Right ventricle myocardium inferior (tissue), 1 donor: ENCODE measurements at places on chromosomes 13 and 19. TPM values are rescaled to one million over a fixed set of nuclear protein-coding genes. Genes with fewer than 3 reads are reported as not detected.

Gene KCNN4
- 0.41 TPM for total RNA-seq

DNA sequence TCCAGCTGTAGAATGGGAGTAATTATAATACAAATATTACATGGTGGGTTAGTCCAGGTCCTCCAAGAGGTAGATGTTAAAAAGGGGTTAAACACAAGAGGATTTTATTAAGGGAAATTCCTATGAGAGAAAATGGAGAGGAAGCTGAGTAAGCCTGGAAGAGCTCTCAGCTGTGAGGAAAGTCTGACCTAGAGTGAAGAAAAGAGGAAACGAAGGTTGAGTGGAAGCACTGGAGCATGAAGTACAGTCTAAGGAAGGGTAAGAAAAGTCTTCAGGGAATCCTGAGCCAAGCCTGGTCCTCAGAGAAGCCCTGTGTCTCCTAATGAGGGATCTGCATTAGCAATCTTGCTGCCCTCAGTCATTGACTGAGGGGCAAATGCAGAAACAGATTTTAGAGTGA is 506.2 kb downstream of the GPC5 start:
- no peak for DNase-seq

DNA sequence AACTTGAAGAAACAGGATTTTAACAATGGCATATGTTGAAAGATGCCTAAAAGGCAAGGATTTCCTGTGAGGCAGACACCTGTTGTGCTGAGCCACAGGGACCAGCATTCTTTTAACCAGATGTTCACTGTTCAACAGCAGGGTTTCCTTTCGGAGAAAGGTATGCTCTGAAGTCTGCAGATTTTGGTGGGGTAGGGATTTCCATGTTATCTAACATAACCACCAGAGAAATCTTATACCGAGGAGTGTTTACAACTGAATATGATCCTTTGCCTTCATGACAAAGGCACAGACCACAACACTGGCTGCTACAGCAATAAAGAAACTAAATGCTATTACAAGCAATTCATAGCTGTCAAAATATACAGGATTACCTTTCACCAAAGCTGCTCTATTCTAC is 48.1 kb downstream of the MPHOSPH8 start:
- DNase-seq: no peak

GRCh38 chr13:106274551-106275203 is 260.8 kb downstream of the EFNB2 start:
- no peak for DNase-seq

DNA sequence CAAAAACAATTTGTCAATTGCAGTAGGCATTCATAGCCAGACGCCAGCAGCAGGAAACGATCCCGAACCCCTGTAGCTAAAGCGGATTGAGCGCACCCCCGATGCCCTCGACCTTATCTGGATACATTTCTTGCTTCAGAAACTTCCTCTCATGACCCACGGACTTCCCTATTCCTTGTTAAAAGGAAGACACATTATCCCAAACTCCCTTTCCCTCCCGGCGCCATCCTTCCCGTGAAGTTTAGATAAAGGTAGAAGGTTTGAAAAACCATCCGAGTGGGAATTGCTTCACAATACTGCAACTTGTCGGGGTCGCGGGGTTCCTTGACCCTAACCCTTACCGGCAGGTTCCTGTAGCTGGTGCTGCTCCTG is 977 bp downstream of the PCDH20 start:
- DNase-seq: no peak

GRCh38 chr19:31947436-31948115 is 397.8 kb upstream of the ZNF507 start:
- DNase-seq: no peak

Gene CLDN10
- 0.35 TPM for total RNA-seq

Gene FGF21
- total RNA-seq: not detected

GRCh38 chr13:34816245-34816884 is 125.7 kb upstream of the NBEA start:
- DNase-seq: no peak

Gene RYR1
- total RNA-seq: 0.81 TPM

GRCh38 chr13:24995225-24995804 is 100.6 kb upstream of the PABPC3 start:
- no peak for DNase-seq

GRCh38 chr19:50531171-50531612 is 17.5 kb upstream of the ASPDH start:
- no peak for DNase-seq

GRCh38 chr13:114045113-114045735 is 71.3 kb upstream of the C13orf46 start:
- no peak for DNase-seq

DNA sequence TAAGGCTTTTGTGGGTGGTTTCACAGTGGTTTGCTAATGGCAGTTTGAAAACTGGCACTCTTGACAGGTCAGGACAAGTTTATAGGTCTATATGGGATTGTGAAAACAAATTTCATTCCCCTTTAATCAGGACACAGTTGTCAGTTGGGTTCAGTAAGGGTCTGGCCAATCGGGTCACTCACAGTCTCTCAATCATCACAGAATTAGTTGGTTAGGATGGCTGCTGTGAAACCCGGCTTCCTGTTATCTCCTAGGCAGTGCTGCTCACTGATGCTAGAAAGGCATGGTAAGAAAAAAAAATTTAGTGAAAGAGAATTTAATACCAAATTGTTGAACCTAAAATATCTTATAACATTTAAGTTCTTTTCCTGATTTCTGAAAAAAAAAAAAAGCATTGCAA is 1730.1 kb downstream of the EFNB2 start:
- no peak for DNase-seq

DNA sequence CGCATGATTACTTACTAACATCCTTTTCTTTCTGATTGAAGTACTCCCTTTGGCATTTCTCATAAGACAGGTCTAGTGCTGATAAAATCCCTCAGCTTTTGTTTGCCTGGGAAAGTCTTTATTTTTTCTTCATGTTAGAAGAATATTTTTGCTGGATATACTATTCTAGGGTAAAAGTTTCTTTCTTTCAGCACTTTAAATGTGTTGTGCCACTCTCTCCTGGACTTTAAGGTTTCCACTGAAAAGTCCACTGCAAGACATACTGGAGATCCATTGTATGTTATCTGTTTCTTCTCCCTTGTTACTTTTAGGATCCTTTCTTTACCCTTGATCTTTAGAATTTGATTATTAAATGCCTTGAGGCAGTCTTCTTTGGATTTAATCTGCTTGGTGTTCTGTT is 796.7 kb downstream of the UQCRFS1 start:
- DNase-seq: no peak

Gene CD33
- 6.5 TPM for total RNA-seq

DNA sequence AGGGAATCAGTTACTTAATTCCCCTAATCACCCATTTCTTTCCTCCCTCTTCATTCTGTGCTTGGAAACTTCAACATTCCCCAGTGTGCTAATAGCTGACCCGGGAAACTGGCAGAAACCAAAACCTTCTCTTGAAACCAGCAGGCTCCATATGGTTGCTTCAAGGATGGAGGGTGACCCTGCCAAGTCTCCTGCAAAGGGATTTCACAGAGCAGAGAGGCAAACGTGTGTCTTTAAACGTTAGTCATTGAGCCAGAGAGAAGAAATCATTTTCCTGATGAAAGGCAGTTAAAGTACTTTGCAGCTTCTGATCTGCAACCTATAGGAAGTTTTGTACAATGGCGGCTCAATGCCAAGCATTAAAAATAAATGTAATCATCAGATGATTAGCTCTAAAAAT is 220.9 kb downstream of the POU4F1 start:
- DNase-seq: peak; percentile 63

DNA sequence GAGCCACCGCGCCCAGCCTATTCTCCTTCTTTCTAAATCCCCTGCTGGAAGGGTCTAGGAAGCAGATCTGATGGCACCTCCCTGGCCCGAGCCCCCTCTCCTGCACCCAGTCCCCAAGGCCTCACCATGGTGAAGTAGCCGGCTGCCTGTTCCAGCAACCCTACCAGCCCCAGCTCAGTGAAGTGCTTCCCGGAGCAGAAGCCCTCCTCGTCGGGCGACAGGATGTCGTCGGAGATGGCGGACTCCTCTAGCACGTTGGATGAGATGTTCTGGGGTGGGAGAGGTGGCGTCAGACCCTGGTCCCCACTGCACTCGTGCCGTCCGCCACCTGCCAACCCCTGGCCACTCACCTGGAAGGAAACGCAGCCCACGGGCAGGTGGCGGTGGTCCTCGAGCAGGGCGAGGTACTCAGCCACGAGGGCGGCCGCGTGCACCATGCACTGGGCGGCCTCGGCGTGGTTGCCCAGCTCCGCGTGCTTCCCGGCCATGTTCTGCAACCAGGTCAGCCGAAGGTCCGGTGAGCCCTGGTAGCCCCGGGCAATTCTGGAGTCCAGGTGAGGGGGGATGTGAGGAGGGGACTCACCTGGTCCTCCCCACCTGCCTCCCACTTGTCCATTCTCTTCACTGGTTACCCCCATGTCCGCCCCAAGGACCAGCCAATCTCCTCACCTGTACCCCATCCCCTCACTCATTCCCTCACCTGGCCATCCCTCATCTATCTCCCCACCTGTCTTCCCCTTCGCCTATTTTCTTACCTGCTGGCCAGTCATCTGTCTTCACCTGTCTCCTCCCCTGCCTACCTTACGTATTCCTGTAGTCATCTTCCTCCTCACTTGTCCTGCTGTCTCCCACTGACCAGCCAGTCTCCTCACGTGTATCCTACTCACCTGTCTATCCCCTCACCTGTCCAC is 11.5 kb upstream of the KANK2 start:
- DNase-seq: peak; percentile 71

DNA sequence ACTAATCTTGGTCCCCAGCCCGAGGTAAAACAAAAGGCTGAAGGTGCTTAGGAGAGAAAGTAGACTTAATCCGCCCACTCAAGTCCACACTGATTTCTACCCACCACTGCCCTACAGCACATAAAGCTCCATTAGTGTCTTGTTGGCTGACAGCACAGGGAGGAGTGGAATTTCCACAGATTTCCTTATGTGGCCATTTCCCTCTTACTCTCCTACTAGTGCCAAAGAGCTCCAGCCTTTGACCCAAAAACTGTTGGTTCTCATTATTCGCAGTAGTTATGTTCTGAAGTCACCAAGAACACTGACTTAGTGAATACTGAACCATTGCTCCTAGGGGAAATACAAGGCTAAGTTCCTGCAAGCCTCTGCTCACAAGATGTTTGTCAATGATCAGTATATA is 61.2 kb downstream of the RAB20 start:
- DNase-seq: no peak

Gene KCNRG
- total RNA-seq: 0.22 TPM

DNA sequence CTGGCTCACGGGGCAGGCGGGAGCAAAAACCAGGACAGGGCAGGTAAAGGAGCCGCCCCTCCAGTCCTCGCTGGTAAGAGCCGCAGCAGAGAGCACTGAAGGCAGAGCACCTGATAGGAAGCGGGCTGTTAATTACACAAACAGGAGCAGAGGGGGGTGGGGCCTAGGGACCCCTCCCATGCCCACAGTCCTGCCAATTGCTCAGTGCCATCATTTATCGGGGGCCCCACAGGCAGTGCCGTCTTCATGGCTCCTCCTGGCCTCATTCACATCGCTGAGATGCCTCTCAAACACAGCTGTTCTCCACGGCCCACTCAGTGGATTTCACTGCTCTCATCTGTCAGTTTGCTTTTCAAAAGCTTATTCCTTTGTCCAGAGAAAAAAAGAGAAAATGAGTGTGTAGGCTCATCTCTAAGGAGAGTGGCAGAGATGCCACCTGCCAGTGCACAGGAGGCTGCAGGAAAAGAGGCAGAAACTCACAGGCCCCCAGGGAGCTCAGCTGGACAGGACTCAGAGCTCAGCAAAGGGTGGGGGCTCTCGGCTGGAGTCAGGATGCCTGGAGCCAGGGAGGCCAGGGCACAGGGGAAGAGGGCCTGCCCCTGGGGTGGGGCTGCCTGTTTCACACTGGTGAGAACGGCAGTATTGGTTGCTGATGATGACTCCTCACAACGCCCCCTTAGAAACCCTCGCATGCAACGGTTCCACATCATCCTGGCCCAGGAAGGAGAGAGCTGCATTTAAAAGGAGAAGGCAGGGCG is 174.6 kb downstream of the COL4A1 start:
- DNase-seq: no peak

GRCh38 chr19:17555929-17556813 is 722 bp downstream of the COLGALT1 start:
- peak; percentile 85 for DNase-seq

Gene NAPA
- total RNA-seq: 119 TPM

DNA sequence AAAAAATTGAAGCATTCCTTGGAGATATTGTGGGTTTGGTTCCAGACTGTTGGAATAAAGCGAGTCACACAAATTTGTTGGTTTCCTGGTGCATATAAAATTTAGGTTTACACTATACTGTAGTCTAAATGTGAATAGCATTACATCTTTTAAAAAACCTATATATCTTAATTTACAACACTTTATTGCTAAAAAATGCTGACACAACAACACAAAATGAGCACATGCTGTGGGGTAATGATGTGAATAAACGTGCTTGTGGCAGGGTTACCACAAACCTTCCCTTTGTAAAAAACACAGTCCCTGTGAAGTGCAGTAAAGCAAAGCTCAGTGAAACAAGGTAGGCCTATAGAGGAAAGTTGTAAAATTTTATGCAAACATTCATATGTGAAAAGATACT is 27.7 kb downstream of the MPHOSPH8 start:
- DNase-seq: no peak

Gene HMGB1
- 183 TPM for total RNA-seq

DNA sequence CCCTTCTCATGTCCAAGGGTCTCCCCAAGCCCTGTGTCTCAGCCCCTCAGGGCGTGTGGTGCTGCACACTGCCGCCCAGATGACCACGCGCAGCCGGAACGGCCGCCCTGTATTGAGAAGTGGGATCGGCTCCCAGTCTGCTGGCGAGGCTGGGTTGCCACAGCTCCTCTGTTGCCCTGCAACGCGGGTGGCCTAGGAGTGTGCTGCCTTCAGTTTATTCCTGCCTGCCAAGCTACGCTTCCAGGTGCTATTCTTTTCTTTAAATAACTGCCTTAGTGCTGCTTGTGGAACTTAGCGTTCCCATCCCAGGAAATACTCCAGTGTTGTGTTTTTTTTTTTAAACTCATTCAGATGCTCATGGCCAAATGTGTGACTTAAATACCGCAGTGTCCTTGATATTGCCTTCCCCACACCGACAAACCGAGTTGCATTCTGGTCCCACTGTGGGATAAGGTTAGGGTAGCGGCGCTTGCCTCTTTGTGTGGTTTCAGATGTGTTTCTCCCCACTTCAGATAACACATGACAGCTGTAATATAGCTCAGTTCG is 16.6 kb downstream of the ACTN4 start:
- peak; percentile 88 for DNase-seq

Gene LHB
- total RNA-seq: not detected

DNA sequence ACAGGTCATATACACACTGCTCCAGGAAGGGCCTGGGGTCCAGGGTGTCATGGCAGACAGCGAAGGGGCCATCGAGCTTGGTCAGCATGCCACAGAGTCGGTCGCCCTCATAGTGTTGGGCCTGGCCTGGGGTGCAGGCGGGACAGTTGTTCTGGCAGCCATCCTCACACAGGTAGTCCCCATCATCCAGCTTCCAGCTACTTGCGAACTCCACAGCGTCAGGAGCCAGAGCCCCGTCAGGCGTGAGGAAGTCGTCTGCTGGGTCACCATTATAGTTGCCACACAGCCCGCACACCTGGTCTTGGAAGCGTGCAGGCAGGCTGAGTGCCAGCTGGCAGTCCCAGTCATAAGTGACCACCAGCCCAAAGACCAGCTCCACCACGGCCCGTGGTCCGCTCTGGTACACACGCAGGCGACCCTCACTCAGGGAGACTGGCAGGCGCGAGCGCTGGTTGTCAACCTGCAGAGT is 16.2 kb downstream of the FCGBP start:
- no peak for DNase-seq

GRCh38 chr19:29505097-29505824 is 20.5 kb upstream of the VSTM2B start:
- no peak for DNase-seq
